ENCODE measurements at places on chromosomes 5 and 9.

- DNase-seq, result no peak
Observed at GRCh38 chr9:108517651-108518365, 338.0 kb downstream of the ACTL7B start.

DNA sequence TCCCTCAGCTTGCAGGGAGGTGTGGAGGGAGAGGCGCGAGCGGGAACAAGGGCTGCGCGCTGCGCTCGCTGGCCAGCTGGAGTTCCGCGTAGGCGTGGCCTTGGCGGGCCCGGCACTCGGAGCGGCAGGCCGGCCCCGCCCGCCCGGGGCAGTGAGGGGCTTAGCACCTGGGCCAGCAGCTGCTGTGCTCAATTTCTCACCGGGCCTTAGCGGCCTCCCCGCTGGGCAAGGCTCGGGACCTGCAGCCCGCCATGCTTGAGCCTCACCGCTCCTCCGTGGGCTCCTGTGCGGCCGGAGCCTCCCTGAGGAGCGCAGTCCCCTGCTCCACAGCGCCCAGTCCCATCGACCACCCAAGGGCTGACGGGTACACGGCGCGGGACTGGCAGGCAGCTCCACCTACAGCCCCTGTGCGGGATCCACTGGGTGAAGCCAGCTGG, 1516.4 kb downstream of the EFNA5 start:
- DNase-seq, result no peak

DNA sequence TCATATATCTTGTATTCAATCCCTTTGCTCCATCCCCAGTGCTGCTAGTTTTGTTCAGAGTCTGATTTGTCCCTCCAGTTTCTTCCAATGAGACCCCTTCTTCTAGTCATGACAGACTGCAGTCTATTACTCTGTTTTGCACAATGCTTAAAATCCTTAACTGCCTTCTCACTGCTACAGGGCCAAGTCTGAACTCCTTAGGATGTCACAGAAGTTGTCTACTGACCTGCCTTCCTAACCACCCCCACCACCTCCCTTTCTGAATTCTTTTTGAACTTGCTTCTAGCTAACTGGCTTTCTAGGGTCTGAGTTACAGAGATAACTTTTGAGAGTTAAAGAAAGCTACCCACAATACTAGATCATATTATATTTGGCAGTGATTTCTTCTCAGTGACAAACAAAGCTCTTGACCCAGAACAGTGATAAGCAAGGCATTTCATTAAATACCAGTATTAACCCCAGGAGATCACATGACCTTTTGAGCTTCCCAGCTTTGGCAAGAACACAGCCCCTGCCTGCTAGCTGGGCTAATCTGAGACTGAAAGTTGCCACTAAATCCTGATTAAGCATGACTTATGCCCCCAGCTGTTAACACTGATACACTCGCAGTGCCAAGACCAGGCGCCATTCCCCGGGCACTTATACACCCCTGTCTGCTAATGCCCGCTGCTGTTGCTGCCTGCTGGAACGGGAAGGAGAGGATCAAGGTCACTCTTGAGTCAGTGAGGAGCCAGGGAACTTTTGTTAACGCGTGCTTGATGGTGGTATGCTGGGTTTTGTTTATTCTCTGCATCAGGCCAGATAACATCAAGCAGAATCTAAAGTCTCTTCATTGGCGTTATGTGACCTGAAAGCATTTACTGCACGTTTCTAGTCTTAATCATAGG, 36.4 kb upstream of the ADAMTSL1 start:
- no peak for DNase-seq

DNA sequence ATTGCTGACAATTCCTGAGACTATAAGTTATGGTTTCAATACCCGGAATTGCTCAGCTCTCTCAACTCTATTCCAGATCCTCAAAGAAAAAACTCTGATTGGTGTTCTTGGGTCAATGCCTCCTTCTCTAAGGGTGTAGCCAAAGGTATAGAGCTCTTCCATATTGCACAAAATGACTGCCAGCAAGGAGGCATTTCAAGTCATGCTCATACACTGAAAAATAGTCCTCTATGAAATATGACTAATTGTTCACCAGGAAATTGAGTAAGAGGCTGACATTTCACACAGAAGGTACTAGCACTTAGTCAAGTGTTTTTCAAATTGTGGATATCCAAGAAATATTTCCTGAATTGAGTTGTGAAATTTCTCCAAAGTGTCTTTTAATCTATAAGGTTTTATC, 111.1 kb upstream of the KLF9 start:
- no peak for DNase-seq

GRCh38 chr5:110916381-110917049, 155.0 kb upstream of the TSLP start:
- DNase-seq, result no peak

- DNase-seq, result no peak
Observed at GRCh38 chr9:20200581-20200980, 411.7 kb upstream of the SLC24A2 start.

- DNase-seq, result no peak
Observed at GRCh38 chr5:151509231-151509630, 61.8 kb downstream of the SLC36A1 start.
